AG04449 (cell line): ENCODE measurements at places on chromosomes 1 and 21.

DNA sequence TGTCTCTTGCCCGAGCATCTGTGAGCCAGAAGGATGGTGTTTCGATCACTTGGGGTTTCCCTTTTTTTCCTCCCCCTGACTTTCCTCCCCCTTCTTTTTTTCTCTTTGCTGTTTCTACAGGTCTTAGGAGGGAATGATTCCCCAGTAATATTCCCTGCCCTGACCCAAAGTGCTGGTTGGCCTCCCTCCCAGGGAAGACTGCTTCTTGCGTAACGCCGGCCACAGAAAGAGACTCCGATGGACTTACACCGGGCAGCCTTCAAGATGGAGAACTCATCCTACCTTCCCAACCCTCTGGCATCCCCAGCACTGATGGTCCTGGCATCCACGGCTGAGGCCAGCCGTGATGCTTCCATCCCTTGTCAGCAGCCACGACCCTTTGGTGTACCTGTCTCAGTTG lies 6.8 kb downstream of the RNF220 start:
- DNase-seq = no peak

- DNase-seq = no peak
These were observed 45.3 kb downstream of the NR5A2 start for GRCh38 chr1:200072636-200073285.

GRCh38 chr1:183611021-183611420 lies 20.8 kb upstream of the NCF2 start:
- DNase-seq = no peak

DNA sequence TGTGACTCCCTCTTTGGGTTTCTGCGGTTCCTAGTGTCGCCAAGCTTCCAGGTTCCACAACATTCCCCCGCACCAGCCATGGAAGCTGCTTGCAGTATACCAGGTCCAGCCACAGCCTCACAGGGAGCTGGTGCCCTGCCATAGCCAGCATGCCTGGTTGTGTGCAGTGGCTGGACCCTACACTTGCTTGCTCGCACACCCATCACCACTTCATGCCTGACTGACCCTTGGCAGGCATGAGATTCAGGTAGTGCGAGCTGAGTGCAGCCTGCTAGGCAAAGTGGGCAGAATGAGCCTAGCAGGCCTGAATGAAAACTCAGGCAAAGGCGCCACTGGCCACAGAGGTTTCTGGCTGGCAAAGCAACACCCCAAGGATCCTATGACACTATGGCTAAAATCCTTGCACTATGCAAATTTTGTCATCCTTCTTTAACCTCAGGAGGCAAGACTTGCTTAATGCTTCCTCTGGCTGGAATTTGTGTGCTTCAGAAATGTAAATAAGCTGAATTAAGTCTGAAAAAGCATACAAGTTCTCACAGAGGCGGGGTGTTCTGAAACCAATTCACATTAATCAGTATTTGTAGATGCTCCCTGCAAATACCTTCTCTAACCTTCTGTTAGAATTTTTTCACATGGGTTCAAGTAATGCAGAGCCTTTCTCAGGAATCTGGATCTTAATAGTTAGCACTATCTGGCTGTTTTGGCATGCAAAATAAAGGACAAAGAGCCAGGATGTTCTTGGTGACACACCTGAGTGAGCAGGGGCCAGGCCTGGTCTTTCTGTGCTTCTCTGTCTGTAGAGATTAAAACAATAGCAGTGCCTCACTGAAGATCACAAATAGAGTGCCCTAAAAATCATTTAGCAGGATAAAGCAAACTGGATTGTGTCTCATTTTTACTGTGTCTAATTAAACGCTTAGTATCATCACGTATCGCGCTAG lies 256.9 kb downstream of the GPATCH2 start:
- DNase-seq = no peak

- no peak for DNase-seq
These were observed 477.5 kb upstream of the DAB1 start for GRCh38 chr1:57901208-57901919.

DNA sequence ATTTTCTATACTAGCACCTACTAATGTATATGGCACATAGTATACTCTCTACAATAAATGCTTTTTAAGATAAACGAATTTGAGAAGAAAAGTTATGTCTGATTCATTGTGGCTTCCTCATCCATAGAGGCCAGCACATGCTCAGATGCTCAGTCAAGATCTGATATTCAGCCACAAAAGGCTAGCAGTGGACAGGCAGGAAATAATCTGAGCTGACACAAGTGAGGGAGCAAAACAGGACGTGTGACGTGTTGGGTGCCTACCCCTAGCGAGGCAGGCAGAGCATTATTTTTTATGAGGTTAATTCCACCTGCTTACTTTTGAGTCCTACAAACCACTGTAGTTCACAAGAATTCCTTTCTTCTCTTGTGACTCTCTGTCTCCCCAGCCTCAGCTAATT lies 550.9 kb downstream of the SMYD3 start:
- DNase-seq = no peak

DNA sequence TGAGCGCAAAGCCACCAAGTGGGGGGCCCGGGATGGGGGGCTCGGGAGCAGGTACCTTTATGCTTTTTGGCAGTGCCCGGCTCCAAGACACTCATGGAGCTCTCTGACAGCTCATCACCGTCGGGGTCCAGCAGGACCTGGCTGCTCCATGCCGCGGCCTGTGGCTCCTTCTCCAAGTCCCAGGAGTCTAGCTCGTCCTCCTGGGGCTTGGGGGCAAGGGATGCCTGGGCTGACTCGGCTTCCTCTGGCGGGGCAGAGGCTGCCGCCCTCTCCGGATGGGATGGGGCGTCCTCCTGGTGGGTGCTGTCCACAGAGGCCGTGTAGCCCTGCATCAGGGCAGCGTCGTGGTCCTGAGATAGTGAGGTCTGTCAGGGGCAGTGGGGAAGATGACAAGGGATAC lies 19.9 kb upstream of the PRDM15 start:
- no peak for DNase-seq

GRCh38 chr1:242002072-242002471 lies 3.2 kb upstream of the MAP1LC3C start:
- DNase-seq = no peak

- no peak for DNase-seq
These were observed at the start of gene SLC9C2 for GRCh38 chr1:173603056-173603591. SLC9C2 (minus strand) TSS chr1:173603072; CDS start chr1:173601776, 1,296 bp downstream.

GRCh38 chr1:227314014-227314848 lies 4.1 kb downstream of the CDC42BPA start:
- DNase-seq = no peak

DNA sequence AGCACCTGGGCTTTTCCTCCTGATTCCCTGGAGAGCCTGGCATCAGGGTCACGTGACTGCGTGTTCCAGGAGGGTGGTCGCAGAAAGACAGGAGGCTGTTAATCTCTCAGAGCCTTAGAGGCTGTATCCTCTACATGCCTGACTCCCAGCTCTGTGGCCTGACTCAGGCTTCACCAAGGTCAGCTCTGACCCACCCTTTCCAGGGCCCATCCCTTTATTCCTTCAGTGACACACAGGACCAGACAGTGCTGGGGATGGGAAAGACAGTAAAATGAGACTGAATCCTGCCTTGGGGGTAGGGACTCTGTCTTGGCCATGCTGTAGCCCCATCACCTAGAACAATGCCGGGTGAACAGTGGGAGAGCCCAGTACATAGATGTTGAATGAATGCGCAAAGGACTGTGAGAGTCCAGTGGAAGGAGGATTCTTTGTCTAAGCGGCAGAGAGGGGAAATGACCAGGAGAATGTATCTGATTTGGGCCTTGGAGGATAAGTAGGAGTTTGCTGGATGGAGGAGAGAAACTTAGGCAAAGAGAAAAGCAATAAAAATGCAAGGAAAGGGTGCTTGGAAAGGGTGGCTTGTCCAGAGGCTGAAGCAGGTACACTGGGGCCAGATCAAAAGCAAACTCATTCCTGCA lies 33.0 kb downstream of the EPHX1 start:
- DNase-seq = no peak

GRCh38 chr1:39410915-39411436 lies 80.5 kb upstream of the BMP8A start:
- DNase-seq = peak; percentile 72

DNA sequence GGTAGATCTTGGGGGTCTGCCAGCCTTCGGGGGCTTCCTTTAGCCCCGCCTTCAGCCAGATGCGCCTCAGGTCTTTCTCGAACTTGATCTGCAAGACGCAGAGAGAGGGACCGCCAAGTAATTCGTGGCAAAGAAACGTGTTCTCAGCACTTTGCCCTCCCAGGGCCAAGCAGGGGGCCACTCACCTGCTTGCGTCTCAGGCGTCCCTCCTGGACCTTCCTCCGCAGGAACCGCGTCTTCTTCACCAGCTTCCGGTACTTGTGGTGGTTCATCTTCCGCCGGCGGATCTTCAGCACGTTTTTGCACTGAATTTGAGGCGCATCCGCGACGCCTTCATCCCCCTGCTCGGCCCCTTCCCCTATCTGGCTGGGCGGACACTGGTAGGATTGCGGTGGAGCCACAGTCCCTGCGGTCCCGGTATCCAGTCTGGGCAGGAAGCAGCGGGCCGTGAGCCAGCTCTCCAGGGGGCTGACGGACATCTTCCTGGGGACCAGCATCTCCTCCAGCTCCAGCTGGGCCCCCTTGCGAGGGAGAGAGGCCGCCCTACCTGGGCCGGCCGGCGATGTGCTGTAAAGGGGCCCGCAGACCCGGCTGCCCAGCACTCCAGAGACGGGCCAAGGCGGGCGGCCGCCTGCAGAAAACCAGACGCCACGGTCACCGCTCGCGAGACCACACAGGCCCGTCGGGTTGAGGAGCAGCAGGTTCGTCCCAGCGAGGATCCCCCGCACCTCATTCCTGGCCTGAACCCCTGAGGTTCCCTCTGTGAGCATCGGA lies 1.0 kb downstream of the AURKAIP1 start:
- no peak for DNase-seq

DNA sequence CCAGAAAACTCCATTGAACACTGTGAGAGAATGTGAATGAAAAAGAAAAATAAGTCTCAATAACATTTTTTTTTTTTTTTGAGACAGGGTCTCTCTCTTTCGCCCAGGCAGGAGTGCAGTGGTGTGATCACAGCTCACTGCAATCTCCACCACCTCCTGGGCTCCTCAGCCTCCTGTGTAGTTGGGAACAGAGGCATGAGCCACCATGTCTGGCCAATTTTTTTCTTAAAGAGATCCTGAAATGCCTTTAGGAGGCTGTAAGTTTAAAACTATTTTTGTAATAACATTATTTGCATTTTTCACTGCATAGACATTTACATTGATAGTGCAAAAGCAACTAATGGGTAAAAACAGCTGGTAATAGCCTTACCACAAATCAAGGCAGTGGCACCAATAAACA lies 35.3 kb downstream of the GDAP2 start:
- peak; percentile 31 for DNase-seq

- DNase-seq = no peak
These were observed 57.1 kb downstream of the SLC27A3 start for GRCh38 chr1:153832293-153832692.

- no peak for DNase-seq
These were observed 108.9 kb upstream of the USP25 start for GRCh38 chr21:15620892-15621291.

DNA sequence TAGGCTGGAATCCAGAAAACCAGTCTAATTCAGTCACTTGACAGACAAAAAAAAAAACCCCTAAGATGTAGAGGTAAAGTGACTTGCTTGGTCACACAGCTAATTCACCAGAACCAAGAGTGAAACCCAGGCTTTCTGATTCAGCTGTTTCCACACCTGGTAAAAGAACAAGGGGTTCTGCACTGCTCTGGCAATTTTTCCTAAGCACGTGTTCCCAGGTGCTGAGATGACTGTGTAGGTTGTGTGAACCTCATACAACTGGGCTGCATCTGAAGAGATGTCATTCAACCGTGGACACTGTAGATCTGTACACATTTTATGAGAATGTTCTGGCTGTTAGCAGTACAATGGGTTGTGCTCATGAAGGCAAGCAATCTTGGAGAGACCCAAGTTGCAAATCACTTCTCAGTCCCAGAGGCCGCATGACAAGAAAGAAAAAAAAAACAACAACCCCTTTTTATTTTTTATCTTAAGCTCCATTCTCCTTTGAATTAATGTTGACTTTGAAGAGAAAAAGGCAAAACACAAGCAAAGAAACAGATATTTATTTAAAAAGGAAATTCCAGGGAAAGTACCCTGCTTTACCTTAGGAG lies 95.4 kb downstream of the INTS7 start:
- no peak for DNase-seq

DNA sequence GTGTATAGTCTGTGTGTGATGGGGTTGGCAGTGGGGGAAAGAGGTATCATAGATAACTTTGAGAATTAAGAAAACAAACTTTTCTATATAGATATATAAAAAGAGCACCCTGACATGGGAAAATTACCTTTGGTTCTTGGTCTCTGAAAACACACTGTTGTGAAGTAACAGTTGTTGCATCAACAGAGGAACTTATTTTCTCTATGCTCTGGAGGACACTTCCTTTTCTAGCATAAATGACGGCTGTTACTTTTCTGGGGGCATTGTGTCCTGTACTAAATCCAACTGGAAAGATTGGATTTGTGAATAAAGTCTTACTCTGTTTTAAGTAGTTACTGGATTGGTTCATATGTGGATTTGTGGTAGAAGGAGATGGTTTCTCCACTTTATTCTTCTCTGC lies 12.6 kb downstream of the LRIF1 start:
- DNase-seq = no peak

DNA sequence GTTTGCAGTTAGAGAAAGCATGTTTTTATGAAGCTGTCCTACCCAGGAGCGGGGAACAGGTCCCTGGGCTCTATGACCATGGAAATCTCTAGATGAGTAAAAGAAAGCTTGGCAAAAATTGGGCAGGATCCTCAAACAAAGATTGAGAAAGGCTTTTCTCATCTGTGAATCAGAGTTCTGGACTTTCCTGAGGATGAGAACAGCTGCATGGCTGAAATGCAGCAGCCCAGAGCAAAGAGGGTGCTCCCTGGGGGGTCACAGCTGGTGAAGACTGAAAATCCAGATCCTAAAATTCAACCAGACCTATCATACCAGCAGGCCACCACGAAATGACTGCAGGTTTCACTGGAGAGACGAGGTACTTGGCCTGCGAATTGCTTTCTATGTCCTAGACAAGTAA lies 65.7 kb upstream of the APP start:
- no peak for DNase-seq

GRCh38 chr1:215529111-215529510 lies 38.0 kb upstream of the KCTD3 start:
- no peak for DNase-seq

GRCh38 chr1:211910913-211911485 lies 80.4 kb upstream of the LPGAT1 start:
- DNase-seq = no peak

DNA sequence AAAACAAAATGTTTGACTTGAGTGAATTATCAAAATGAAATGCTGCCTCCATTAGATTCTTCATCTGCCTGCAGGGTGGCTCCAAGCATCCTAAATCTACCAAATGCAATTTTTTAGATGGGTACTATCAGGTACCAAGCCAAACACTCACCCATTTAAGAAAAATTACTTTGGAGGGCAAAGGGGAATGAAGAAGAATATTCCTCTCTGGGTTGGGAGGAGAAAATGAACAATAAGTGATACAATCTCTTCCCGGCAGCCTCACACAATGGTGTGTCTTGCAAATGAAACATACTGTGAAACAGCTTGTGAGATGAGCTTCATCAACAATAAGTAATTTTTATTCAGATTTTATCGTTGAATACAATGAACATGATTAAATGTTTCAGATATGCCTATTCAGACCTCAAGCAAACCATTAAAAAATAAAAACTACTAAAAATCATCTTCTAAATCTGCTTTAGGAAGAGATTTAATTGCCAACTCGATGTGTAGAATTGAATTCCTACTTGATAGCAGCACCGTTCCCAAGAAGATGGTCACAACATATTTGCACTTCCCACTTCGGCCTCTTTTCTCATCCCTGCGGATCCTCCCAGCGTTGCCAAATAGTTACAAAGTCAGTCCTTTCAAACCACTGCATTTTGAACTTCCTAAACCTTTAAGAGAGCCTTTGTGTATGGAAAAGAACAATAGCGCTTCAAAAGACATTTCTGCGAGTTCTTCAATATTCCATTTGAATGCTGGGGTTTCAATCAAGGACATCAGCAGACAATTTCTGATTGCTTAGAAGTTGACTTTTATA lies 2.7 kb downstream of the DAB1 start:
- DNase-seq = no peak
